Activated gamma-delta T cell (primary cell): ENCODE measurements at places on chromosomes 11 and 22.

GRCh38 chr11:746289-747157 is 741 bp upstream of the TALDO1 start:
- DNase-seq: no peak

DNA sequence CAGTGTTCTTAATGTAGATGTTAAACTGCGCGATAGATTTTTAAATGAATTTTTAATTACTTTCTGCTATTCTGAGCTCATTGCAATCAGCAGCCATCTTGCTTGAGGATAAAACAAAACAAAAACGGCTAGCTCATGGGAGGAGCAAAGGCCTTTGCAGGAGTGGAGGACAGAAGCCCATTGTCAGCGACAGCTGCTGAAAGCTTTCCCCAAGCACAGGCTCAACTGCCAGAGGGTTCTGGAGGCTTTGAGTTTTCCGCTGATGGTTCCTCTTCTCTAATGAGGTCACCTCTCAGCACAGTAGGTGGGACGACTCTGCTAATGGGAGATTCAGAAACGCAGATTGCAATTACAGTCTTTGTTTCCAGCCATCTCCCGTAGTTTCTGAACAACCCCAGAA is 167.1 kb upstream of the TTC12 start:
- no peak for DNase-seq

DNA sequence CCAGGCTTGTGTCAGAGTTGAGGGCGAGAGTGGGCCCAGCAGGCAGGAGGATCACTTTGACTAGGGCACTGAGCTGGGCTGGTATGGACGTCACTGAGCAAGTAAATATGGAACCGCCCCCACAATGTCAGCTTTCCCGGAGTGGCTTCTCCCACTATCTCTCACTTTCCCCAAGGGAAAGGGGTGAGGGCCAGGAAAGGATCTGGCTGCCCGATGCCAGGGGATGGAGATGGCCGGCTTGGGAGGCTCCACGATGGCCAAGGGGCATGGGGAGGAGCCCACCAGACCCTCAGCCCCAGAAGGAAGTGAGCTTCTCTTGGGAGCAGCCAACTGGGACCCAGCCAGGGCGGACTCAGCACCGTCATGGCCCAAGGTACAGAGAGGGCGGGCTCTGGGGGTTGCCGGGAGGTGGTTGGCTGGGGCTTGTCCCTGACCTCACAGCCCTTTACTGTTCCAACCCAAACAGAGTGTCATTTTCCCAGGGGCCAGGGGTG is 8.7 kb downstream of the PRDM11 start:
- no peak for DNase-seq

DNA sequence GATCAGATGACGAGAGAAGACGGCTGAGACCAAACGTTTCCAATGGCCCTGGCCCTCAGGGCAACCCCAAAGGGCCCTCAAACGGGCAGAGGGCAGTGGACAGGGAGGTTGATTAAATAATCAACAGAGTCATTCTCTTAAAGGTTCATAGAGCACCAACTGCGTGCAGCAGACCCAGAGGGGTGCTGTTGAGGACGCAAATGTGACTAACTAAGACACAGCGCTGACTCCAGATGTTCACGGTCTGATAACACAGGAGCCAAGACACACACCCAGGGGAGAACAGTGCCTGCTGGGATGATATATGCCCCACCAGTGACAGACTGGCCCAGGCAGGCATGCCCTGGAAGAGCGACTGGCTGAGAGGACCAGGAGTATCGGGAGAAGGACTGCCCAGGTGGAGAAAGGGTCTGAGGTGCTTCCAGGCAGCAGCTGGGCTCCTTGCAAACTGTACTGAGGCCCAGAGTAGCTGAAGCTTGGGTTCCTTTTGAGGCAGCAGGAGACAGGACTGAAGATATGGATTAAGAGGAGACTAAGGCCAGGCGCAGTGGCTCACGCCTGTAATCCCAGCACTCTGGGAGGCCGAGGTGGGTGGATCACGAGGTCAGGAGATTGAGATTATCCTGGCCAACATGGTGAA is 7.7 kb downstream of the VWCE start:
- no peak for DNase-seq

DNA sequence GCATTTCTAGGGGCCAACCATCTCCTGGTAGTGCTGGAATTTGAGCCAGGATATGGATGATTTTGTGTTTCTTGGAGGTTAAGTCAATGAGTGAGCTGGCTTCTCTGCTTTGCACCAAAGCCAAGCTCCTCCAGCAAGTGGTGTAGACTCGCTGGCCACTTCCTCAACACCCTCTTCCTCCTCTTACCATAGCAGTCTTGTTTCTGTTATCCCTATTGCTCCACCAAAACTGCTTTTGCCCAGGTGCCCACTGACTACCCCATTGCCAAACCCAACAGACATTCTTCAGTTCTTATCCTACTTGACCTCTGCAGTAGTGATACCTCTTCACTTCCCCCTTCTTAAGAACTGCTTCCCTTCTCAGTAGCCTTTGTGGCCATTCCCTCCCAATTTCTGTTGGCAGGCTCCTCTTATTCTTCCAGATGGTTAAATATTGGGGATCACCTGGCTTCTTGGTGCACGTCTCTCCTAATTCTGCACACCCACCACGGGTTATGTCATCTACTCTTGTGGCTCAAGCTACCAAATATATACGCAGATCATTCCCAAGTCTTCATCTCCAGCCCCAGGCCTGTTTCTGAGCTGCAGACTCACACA is 7.0 kb upstream of the PRG2 start:
- no peak for DNase-seq

GRCh38 chr11:719214-720016 is 13.4 kb downstream of the EPS8L2 start:
- DNase-seq: no peak
